ENCODE measurements at places on chromosomes 5 and 9. TPM values are rescaled to one million over a fixed set of nuclear protein-coding genes. Genes with fewer than 3 reads are reported as not detected.

SV2C gene
- total RNA-seq = not detected

GRCh38 chr5:146986469-146986868 lies 107.9 kb upstream of the PPP2R2B start:
- no peak overlapping the region for H3K4me3 ChIP-seq
- no peak overlapping the region for H3K27ac ChIP-seq
- DNase-seq = no peak
- peaks cover 9% of the 10 kb centered on the region for H3K27me3 ChIP-seq
- no peaks in the 10 kb centered on the region for H3K4me1 ChIP-seq
- peaks cover 6% of the 10 kb centered on the region for H3K36me3 ChIP-seq

DNA sequence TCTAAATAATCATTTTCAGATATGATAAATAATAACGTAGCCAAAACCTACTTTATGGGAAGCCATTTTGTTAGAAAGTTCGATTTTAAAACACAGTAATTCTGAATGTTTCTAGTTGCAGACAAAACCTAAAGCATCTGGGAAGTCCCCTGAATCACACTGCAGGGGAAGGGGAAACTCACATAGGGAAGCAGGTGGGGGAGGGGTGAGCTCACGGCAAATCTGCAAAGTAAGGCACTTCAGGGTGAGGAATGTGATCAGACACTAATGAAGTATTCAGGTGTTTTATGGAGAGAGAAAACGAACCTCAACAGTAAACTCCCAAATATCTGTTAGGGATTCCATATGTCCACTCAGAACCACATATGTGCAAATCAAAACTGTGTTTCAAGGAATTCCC lies 70.7 kb downstream of the EPB41L4A start:
- no peaks in the 10 kb centered on the region for H3K4me1 ChIP-seq
- H3K4me3 ChIP-seq = no peak overlapping the region
- DNase-seq = no peak
- no peaks in the 10 kb centered on the region for H3K36me3 ChIP-seq
- H3K27me3 ChIP-seq = peaks cover 3% of the 10 kb centered on the region

- DNase-seq = no peak
- H3K36me3 ChIP-seq = no peaks in the 10 kb centered on the region
- no peaks in the 10 kb centered on the region for H3K27me3 ChIP-seq
- no peak overlapping the region for H3K27ac ChIP-seq
Measured at GRCh38 chr5:138932171-138932810, 57.2 kb upstream of the LRRTM2 start.

BRD9 gene
- 79.4 TPM for total RNA-seq

PROB1 gene
- 0.75 TPM for total RNA-seq

- H3K4me3 ChIP-seq = no peak overlapping the region
- peaks cover 12% of the 10 kb centered on the region for H3K4me1 ChIP-seq
- peaks cover 10% of the 10 kb centered on the region for H3K27me3 ChIP-seq
- DNase-seq = no peak
Measured at GRCh38 chr5:31990701-31991110, 183.4 kb downstream of the GOLPH3 start.

PRSS3 gene
- total RNA-seq = not detected

DBH gene
- not detected for total RNA-seq

- H3K27me3 ChIP-seq = peaks cover 3% of the 10 kb centered on the region
- peak overlapping the region; percentile 62 for H3K4me3 ChIP-seq
- no peaks in the 10 kb centered on the region for H3K36me3 ChIP-seq
- no peak overlapping the region for H3K27ac ChIP-seq
- DNase-seq = no peak
Measured at GRCh38 chr9:35158501-35159280, 3.1 kb upstream of the UNC13B start.

- peaks cover 85% of the 10 kb centered on the region for H3K27me3 ChIP-seq
- H3K27ac ChIP-seq = no peak overlapping the region
- peaks cover 7% of the 10 kb centered on the region for H3K36me3 ChIP-seq
- H3K4me1 ChIP-seq = peaks cover 9% of the 10 kb centered on the region
- H3K4me3 ChIP-seq = no peak overlapping the region
Measured at GRCh38 chr5:141757402-141757801, 75.4 kb upstream of the ARAP3 start.

TMEM215 gene
- not detected for total RNA-seq

GRCh38 chr5:111530298-111530740 lies 18.0 kb upstream of the STARD4 start:
- peak; percentile 79 for DNase-seq
- H3K4me1 ChIP-seq = peaks cover 23% of the 10 kb centered on the region
- peak overlapping the region; percentile 33 for H3K27ac ChIP-seq
- peak overlapping the region; percentile 46 for H3K4me3 ChIP-seq

DNA sequence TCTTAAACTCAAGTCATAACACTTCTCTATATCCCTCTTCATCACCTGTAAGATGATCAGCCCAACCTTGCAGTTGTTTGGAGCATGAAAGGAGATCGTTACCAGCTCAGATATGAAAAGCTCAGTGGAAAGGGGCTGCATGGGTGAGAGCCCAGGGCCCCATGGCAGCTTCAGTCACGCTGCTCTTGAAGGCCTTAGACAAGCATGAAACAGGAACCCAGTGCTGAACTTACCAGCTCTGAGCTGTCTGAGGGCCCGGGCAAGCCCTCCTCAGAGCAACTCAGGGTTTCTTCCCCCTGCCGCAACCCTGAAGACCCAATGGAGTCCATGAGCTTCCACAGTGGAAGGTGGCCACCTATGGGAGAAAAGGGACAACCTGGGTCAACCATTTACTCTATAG lies 3.3 kb downstream of the HK3 start:
- H3K4me3 ChIP-seq = no peak overlapping the region
- peaks cover 15% of the 10 kb centered on the region for H3K4me1 ChIP-seq
- no peak for DNase-seq
- H3K27ac ChIP-seq = no peak overlapping the region

DNA sequence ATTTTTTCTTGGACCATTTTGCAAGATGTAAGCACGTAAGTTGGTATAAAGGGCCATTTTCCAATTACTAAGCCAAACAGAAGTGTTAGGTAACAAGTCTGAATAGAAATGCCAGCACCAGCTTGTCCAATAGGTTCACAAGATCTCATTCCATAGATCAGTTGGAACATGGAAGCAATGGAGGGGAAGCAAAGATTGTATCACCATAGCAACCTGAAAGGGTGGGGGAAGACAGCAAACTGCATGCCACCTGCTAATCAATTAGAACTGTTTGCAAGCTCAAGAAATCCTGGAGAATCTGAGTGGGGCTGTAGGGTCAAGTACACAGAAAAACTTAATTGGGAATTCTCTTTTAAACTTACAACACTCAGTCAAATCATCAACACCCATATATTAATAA lies 264.9 kb upstream of the EFNA5 start:
- peaks cover 5% of the 10 kb centered on the region for H3K4me1 ChIP-seq
- no peak overlapping the region for H3K27ac ChIP-seq
- no peak for DNase-seq
- H3K4me3 ChIP-seq = no peak overlapping the region

DNA sequence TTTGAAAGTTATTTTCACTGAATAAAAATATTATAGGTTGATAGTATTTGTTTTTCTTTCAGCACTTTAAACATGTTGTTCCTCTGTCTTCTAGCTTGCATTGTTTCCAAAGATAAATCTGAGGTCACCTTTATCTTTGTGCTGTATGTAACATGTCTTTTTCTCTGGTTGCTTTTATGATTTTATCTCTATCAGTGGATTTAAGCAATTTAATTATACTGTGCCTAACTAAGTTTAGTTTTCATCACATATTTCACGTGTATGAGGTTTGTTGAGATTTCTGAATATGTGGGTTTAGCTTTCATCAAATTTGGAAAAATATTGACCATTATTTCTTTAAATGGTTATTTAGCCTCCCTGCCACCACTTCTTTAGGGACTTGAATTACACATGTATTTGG lies 214.5 kb downstream of the SNX18 start:
- H3K27ac ChIP-seq = no peak overlapping the region
- no peaks in the 10 kb centered on the region for H3K36me3 ChIP-seq
- no peaks in the 10 kb centered on the region for H3K27me3 ChIP-seq
- H3K4me1 ChIP-seq = no peaks in the 10 kb centered on the region
- no peak overlapping the region for H3K4me3 ChIP-seq

GRCh38 chr9:120890320-120891244 lies 13.6 kb upstream of the PHF19 start:
- peak overlapping the region; percentile 99 for H3K27ac ChIP-seq
- DNase-seq = peak; percentile 75
- peak overlapping the region; percentile 82 for H3K4me3 ChIP-seq
- peaks cover 2% of the 10 kb centered on the region for H3K36me3 ChIP-seq

DNA sequence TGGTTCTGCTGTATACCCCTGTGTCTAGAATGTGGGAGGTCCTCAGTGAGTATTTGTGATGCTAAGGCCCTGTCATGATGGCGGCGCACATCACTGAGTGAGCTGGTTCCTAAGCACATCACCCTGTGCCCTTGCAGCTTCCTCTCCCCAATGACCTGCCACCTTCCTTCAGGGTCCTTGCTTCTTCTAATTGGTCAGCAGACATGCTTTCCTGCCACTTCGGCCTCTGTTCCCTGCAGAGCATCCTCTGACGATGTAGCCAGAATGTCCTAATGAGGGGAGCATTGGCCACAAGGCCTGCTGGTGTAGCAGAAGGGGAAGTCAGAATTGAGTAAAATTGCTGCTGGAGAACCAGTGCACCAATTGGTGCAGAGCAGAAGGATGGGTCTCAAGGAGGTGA lies 31.1 kb upstream of the ANGPTL2 start:
- no peaks in the 10 kb centered on the region for H3K4me1 ChIP-seq
- H3K4me3 ChIP-seq = no peak overlapping the region
- H3K36me3 ChIP-seq = no peaks in the 10 kb centered on the region
- H3K27me3 ChIP-seq = no peaks in the 10 kb centered on the region
- H3K27ac ChIP-seq = no peak overlapping the region
- no peak for DNase-seq

GRCh38 chr5:43367909-43368669 lies 44.1 kb downstream of the CCL28 start:
- peaks cover 20% of the 10 kb centered on the region for H3K36me3 ChIP-seq
- H3K4me1 ChIP-seq = no peaks in the 10 kb centered on the region
- no peak for DNase-seq
- H3K27me3 ChIP-seq = no peaks in the 10 kb centered on the region
- no peak overlapping the region for H3K4me3 ChIP-seq

DNA sequence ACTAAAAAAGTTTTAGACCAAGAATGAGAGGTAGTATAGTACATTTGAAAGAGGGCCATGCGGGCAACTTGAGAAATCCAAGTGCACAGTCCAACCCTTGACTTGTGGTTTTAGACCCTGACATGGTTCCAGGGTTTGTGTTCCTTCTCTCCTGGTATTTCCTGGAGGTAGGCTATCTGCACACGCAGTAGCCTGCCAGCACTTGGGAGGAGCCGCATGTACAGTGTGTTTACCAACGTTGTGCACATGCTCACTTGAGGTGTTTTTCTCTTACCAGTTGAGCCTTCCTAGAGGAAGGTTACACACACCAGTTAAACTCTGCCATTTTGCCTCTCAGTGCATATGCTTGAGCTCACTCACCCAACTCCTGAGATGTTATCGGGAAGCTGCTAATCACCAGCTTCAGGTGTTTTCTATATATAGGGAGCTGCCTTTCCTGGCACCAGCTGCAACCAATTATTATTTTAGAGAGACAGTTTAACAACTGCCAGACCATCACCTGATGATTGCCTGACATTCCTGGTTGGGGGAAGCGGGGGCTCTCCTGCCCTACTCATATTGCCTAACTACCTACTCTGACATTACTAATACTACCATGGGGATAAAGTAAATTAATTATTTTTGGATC lies 593.4 kb upstream of the TUSC1 start:
- no peak overlapping the region for H3K4me3 ChIP-seq
- no peaks in the 10 kb centered on the region for H3K27me3 ChIP-seq
- DNase-seq = no peak
- H3K4me1 ChIP-seq = no peaks in the 10 kb centered on the region

DNAJA1 gene
- total RNA-seq = 70.7 TPM

DNA sequence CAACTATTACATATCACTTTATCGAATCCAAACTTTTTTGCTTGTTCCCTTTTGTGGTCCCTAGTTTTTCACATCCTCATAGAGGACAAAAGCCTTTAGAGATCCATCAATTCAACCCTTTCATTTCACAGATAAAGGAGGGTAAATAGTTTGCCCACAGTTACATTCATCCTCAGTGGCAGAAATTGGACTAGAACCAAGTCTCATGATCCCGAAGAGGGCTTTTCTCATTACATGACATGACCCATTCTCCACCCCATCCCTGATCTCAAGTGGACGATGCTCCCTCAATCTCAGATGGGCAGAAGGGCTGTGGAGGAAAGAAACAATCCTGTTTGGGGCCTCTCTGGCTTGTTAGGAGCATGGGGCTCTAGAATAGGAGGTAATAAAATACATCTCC lies 23.1 kb downstream of the TICAM2 start:
- no peaks in the 10 kb centered on the region for H3K27me3 ChIP-seq
- DNase-seq = no peak
- no peak overlapping the region for H3K27ac ChIP-seq
- no peak overlapping the region for H3K4me3 ChIP-seq

GRCh38 chr5:96327722-96328121 lies 105.3 kb downstream of the PCSK1 start:
- H3K36me3 ChIP-seq = no peaks in the 10 kb centered on the region
- H3K4me1 ChIP-seq = no peaks in the 10 kb centered on the region
- peaks cover 15% of the 10 kb centered on the region for H3K27me3 ChIP-seq
- no peak overlapping the region for H3K4me3 ChIP-seq
- no peak overlapping the region for H3K27ac ChIP-seq
- DNase-seq = no peak

ZNF618 gene
- 0.68 TPM for total RNA-seq

- H3K27me3 ChIP-seq = peaks cover 8% of the 10 kb centered on the region
- no peaks in the 10 kb centered on the region for H3K36me3 ChIP-seq
- no peak for DNase-seq
- no peak overlapping the region for H3K27ac ChIP-seq
- no peak overlapping the region for H3K4me3 ChIP-seq
- H3K4me1 ChIP-seq = no peaks in the 10 kb centered on the region
Measured at GRCh38 chr5:55911784-55912653, 60.9 kb downstream of the IL31RA start.

DNA sequence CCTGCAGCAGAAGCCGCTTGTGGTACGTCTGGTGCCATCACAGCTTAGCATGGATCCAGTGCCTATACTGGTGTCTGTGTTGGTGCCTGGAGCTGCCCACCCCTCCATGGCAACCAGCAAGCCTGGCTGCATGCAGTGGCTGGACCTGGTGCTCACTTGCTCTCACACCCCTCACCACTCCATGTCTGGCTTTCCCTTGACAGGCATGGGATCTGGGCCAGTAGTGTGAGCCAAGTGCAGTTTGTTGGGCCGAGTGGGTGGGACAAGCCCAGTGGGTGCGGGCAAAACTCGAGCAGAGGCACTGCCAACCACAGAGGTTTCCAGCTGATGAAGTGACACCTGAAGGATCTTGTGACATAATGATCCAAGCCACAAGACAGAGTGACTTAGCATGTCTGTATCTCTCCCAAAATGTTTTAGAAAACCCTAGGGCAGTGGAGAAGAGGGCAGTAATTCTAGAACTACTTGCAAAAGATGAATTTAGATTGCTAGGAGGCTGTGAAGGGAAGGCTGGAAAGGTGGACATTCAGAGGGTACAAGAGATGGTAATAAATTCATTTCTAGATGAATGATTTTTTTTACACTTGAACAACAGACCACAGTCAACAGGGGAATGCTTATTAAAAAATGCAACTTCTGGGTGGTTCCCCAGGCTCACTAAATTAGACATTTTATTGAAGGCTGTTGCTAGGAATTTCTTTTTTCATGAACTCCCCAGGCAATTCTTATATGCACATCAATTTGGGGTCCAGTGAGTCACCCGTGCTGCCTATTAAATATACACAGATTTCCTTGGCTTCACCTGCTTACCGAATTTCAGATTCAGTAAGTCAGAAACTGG lies 660.3 kb downstream of the TLR4 start:
- H3K4me3 ChIP-seq = no peak overlapping the region
- H3K36me3 ChIP-seq = no peaks in the 10 kb centered on the region
- no peak overlapping the region for H3K27ac ChIP-seq
- H3K27me3 ChIP-seq = no peaks in the 10 kb centered on the region

Data from naive thymus-derived CD8-positive, alpha-beta T cell (primary cell).